ENCODE measurements at places on chromosomes 5 and 9. TPM values are rescaled to one million over a fixed set of nuclear protein-coding genes. Genes with fewer than 3 reads are reported as not detected.

DNA sequence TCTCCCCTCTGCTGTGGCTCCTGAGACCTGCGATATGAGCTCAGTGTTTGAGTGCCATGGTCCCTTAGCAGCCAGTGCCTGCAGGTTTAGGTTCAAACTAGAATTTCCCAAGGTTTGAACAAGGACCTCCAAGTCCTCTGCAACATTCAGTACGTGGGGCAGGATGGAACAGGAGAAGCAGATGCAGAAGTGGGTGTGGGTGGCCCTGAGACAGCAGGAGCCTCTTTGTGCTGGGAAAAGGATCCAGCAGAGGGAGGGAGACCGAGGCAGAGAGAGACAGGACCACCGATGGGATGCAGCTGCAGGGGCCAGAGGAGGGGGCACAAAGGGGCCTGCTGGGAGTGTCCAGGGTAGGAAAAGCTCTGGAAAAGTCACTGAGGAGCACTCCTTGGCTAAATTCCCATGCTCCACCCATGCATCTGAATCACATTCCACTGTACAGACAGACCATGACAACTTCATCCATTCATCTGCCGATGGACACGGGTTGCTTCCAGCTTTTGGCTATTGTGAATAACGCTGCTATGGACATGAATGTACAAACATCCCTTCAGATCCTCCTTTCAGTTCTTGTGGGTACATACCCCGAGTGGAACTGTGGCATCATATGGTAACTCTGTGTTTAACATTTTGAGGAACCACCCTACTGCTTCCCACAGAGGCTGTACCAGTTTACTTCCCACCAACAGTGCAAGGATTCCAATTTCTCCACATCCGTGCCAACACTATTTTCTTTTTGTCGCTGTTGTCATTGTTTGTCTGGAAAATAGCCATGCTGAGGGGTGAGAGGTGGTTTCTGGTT is 26.7 kb upstream of the SUSD3 start:
- no peak for DNase-seq

DNA sequence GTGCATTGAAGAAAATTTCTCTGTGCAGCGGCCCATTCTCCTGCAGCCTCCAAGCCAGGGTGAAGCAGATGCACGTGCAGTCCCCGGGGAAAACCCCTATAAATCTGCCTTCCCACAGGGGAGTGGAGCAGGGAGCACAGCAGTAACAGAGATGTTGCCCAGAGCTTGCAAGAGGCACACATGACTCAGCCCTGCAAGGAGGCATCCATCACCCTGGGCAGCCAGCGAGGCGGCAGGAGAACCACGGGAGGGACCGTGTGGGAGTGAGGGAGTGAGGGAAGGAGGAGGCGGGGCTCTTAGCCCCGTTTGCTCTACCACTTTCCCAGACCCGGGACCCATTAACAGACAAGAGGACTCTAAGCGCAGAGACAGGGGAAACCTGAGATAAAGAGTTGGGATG is 96.2 kb upstream of the ARAP3 start:
- DNase-seq: no peak

GRCh38 chr5:105878402-105878801 is 1792.3 kb downstream of the EFNA5 start:
- DNase-seq: no peak

DNA sequence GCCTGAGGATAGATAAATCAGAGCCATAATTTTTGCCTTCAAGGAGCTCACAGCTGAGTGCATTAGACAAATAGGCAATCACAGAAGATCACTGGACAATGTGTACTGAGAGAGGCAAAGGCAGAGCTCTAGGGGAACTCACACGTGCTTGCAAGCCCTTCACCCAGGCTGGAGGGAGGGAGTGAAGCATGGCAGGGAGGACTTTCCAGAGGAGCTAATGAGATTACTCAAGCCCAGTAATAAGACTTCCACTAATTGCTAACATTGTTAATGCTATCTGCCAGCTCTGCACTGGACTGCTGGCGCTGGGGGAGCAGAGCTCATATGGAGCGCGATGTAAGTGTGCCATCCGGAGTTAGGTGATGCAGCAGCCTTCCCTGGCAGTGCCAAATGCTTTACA is 408.4 kb downstream of the NTRK2 start:
- no peak for DNase-seq

DNA sequence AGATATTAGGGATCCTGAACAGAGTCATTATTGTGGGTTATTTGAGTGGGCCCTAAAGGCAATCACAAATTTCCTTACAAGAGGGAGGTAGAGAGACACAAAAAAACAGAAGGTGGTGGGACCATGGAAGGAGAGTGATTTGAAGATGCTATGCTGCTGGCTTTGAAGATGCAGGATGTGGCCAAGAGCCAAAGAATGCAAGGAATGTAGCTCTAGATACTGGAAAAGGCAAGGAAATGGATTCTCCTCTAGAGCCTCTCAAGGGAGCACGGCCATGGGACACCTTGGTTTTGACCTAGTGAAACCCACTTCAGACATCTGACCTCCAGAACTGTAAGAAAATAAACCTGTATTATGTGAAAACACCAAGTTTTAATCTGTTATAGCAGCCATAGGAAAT is 53.8 kb downstream of the TTC39B start:
- no peak for DNase-seq

- DNase-seq: no peak
Measured at GRCh38 chr5:40134883-40135520, 544.7 kb upstream of the PTGER4 start.

DNA sequence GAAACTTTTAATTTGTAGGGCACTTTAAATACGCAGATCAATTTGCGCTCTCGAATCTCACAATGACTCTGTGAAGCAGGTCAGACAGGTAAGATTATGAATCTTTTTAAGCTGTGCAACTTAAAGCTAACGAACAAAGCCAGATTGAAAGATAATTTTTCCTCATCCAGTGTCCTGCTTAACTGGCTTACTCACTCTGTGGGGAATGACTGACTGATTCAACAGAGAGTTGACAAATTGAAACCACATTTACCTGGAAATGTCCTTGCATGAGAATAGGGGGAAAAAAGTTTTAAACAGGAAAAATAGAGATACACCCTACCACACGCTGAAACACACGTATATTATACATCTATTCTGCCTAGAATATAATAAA is 187.9 kb downstream of the MAN2A1 start:
- DNase-seq: no peak

DNA sequence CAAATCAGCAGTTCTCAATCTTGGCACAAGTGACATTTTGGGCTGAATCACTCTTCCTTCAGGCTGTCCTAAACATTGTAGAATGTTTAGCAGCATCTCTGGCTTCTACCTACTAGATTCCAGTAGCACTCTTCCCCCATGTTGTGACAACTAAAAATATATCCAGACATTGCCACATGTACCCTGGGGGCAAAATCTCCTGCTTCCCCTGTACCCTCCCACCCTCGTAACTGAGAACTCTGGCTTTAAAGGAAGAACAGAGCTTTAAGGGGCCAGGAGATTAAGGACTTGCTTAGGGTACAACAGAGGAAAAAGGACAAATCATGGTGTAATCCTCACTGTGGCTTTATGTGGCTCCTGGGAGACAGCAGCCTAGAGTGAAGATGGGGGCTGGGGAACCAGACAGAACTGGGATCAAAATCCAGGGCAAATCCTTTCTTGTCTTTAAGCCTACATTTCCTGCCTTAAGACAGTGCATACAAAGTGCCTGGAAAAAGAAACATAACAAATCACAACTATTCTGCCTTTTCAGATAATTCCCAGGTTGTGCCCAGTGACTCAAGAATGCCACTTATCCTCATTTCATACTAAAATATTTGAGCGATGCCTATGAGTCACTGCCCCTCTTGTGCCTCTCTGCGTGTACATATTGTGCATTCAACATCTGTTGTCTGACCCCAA is 109.3 kb downstream of the DAPK1 start:
- DNase-seq: no peak

DNA sequence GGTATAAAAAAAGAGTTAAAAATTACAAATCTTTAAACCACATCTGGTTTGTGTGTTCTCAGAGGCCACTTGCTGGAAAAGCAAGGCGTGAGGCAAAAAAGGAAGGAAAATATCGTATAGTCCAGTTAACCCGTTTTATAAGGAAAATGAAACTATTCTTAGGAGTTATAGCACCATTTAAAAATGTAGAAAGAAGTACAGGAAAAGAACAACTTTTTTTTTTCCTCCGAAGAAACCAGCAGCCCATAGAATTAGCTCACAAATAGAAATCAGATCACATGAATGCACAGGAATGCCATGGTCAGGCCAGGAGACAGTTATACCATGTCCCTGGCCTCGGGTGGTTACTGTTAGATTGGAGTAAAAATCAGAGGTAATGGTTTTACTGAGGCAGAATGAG is 241.6 kb downstream of the FBXL7 start:
- DNase-seq: no peak

DNA sequence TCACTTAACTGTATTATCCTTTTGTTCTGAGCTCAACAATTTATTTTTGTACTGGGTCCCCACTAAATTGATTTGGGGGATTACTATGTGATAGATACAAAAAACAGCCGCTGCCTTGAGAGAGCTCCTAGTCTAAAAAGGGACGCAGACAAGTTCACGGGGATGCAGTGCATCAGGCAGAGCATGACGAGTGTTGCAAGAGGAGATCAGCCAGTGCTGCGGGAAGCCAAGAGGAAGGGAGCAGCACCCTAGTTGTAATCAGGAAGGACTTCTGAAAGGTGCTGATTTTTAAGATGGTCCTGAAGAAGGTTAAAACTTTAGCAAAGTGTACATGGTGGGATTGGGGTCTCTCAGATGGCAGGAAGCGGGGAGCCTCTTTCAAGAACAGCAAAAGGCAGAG is 15.8 kb downstream of the GALNT10 start:
- no peak for DNase-seq

GRCh38 chr5:53151713-53152458 is 42.3 kb upstream of the MOCS2 start:
- no peak for DNase-seq

- no peak for DNase-seq
Measured at GRCh38 chr9:137626464-137626863, 7.7 kb downstream of the EHMT1 start.

DNA sequence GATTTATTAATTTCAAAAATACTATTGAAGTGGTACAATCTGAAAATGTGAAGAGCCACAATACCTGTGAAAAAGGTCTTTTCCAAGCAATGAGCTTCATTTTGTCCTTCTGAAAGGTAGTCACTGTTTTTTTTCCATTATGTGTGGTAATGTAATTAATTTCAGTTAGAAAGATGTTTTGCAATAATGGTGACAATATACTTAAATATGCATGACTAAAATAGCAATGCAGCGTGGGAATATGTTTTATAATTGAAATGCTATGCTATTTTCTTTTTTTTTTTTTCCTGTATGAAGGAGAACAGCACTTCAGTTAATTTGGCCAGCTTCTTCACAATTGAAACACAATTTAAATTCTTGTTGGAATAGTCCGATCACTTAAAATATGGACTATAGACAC is 41.9 kb downstream of the NPR3 start:
- DNase-seq: no peak

DNA sequence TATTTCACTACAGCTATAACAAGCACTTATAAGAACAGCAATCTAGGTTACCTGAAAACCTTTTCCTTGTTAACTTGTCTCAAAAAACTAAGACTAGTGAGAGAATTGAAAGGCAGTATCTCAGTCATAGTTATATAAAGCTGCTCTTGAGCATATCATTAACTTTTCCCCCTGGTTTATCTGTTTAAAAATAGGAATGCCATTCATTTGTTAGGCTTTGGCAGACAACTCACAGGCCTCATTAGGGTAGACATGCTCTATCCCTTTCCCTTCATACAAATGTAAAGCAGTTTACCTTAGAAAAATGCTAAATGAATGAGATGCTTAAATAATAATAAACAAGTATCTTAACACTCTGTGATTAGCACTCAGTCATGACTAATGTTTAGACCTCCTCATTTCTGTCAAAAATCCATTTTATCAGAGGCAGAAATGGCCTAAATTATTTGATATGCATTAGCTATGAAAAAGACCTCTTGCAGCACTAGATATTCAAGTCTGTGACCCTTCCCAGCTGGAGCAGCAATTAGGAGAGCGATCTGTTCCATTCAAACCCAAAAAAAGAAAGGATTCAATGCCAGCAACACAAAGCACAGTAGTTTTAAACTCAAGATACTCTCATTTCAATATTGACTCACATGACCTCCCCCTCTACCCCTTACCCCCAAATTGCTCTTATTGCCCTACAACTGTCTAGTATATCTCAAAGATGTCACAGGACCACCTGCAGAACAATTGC is 1578.8 kb upstream of the WWC1 start:
- no peak for DNase-seq

GRCh38 chr9:113682297-113682771 is 193.8 kb upstream of the ZNF618 start:
- peak; percentile 60 for DNase-seq

PAEP gene
- total RNA-seq: 0.51 TPM

F12 gene
- total RNA-seq: 18.3 TPM

TMEM252 gene
- total RNA-seq: not detected

FAM153A gene
- total RNA-seq: not detected

NDUFS6 gene
- 104 TPM for total RNA-seq
